ENCODE measurements at places on chromosomes 13 and 19. TPM values are rescaled to one million over a fixed set of nuclear protein-coding genes. Genes with fewer than 3 reads are reported as not detected.

ZNF543 gene
- 9.0 TPM for total RNA-seq

ZNF723 gene
- total RNA-seq: not detected

SPINT2 gene
- total RNA-seq: 303 TPM

SIGLEC12 gene
- not detected for total RNA-seq

CGB5 gene
- total RNA-seq: not detected

CAMSAP3 gene
- total RNA-seq: 30.4 TPM

RELB gene
- total RNA-seq: 13.1 TPM

ZNF888 gene
- total RNA-seq: 8.6 TPM

MAMSTR gene
- 2.9 TPM for total RNA-seq

SOX21 gene
- total RNA-seq: 3.9 TPM

PLA2G4C gene
- 17.5 TPM for total RNA-seq

ZNF555 gene
- total RNA-seq: 5.7 TPM

ZGLP1 gene
- total RNA-seq: 4.6 TPM

RYR1 gene
- 10.7 TPM for total RNA-seq

TYK2 gene
- total RNA-seq: 40.8 TPM

HSD17B14 gene
- 9.7 TPM for total RNA-seq

KXD1 gene
- total RNA-seq: 115 TPM

SCEL gene
- not detected for total RNA-seq

MRPS12 gene
- 79.0 TPM for total RNA-seq

CRX gene
- not detected for total RNA-seq

LILRA2 gene
- not detected for total RNA-seq

RASGRP4 gene
- 2.0 TPM for total RNA-seq

CACNG7 gene
- total RNA-seq: 29.9 TPM

SYCN gene
- not detected for total RNA-seq

CD37 gene
- not detected for total RNA-seq

CYP2A6 gene
- not detected for total RNA-seq

CNN1 gene
- 32.4 TPM for total RNA-seq

PLVAP gene
- total RNA-seq: 0.27 TPM

OR4F17 gene
- total RNA-seq: 0.30 TPM

All from H1 (cell line).